ENCODE measurements at places on chromosomes 16 and 17. TPM values are rescaled to one million over a fixed set of nuclear protein-coding genes. Genes with fewer than 3 reads are reported as not detected.

Gene CDH3
- total RNA-seq: 42.1 TPM

Gene FKBP10
- total RNA-seq: 25.4 TPM

Gene JUP
- 1,980 TPM for total RNA-seq

Gene GALR2
- not detected for total RNA-seq

Gene CEP295NL
- 2.2 TPM for total RNA-seq

- no peak for DNase-seq
These were observed 1.8 kb downstream of the ST3GAL2 start for GRCh38 chr16:70437017-70437581.

DNA sequence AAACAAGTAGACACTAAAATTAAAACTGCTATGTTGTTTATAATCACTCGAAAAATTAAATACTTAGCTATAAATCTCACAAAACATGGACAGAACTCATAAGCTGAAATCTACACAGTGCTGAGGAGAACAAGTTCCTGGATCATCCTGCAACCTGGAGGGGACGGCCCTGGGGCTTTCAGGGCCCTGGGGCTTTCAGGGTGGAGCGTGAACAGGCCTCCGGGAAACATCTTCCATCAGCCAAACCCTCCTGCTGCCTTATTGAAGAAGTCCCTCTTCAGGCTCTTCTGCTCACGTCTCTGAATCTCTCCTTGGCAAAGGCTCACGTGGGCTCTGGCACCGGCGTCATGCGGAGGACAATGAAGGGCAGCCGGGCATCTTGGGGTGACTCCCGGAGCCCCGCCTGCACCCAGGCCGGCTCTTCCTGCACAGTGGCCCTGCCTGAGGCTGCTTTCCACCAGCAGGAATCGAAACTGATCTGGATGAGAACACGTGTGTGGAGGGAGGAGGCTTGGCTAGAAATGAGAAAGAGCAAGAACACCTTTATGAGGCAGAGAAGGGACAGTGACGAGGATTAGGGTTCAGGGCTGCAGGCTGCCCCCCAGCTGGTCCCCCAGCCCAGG is 127.3 kb downstream of the CDRT15L2 start:
- DNase-seq: no peak

DNA sequence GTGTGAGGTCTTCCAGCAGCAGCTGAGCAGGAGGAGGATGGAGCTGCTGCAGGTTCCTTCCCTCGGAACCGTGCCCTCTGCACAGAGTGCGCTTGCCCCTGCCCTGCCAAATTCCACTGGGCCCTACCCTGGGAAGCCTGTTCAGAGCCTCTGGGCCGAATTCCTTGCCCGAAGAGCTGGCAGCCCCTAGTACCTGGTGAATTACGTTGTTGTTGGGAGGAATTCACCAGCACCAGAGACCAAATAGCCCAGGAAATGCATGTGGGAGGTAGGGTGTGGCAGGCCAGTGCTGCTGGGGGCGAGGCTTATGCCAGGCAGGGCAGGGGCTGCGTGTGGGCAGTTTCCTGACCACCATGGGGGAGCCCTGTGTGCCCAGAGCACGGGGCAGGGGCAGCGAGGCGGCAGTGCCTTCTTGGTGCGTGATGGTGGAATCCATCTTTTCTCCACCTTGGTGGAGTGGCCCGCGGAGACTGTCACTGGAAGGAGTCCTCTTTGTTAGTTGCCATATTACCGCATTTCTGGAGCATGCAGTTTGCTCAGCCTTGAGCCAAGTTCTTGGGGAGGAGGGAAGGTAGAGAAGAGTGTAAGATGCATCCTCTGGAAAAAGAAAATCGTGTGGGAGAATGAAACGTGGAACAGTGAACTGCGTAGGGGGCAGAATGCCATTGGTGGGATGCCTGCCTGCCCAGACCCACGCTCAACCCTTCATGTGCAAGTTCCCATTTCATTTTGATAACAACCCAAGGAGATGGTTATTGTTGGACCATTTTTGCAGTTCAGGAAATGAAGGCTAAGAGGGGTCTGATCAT is 2.3 kb downstream of the MRC2 start:
- no peak for DNase-seq

DNA sequence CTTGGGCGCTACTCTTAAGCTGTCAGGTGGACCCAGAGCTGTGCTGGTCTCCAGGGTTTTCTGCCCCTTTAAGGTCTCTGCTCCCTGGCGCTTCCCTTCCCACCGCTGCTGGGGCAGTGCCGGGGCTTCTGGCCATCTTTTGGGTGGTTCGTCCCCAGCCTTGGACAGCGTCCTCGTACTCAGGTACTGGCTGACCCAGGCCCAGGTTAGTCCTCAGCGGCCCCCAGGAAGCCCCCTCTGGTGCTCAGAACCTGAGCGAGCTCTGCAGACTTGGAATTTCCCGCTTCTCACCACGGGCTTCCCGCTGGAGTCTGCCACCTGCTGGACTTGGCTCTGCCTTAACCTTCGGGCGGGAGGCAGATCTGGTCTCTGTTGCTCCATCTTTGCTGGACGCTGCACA is 94.1 kb upstream of the ZNF750 start:
- DNase-seq: peak; percentile 57

DNA sequence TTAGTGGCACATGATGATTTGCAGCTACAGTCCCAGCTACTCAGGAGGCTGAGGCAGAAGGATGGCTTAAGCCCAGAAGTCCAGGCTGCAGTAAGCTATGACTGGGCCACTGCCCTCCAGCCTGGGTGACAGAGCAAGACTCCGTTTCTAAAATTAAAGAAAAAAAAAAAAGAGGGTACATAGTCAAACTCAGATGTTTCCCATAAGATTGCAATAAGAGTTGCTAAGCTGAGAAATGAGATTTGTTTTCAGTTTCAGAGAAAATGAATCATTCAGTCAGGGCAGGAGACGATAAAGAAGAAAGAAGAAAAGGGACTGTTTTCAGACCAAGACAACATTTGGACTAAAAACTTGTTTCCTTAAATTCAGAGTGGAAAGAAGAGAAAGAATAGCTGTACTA is 30.2 kb upstream of the PHLPP2 start:
- no peak for DNase-seq

DNA sequence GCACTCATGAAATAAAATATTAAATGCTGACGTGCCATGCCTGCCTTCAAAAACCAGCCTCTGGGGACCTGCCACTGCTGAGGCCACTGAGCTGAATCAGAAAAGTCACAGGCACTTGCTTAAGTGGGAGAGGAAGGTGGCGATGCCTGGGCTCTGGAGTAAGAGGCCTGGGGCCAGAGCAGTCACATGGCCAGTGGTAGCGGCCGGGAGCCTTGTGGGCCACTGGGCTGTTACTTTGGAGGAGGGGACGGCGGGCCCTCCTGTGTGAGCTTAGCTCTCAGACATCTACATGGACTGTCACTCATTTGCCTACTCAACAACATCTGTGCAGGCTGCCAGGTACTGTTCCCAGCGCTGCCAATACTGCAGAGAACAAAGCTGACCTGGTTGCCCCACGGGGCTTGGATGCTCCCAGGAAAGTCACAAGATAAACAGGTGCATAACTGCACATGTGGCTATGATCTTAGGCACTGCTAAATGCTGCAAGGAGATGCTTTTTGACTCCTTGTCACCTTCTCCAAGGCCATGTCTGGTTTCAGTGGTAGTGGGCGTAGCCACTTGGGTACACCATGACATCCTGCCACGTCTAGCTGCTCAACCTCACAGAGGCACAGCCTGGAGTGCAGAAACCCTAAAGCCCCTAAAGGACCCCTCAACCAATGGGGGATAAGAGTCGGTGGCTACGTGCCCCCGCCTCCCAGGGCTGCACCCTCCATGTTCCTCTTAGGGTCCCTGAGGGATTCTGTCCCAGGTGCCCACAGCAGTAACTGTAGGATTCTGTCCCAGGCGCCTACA is 11.6 kb downstream of the COTL1 start:
- no peak for DNase-seq

DNA sequence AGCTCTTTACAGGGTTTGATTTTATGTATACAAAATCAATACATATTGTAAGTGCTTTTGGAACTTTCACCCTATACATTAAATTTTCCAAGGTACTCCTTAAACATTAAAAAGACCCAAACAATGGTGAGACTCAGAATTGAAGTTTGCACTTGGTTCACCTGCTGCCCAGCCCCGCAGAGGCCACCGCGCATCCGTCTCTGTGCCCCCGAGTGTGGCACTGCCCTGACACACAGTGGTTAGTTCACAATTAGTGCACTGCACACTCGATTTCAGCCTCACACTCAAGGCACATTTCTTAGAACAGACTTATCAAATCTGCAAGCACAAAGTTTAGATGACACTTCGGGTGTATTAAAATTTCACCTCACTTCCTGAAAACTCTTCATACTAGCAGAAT is 38.3 kb downstream of the USP7 start:
- DNase-seq: no peak

GRCh38 chr16:81756615-81757356 is 22.3 kb upstream of the PLCG2 start:
- no peak for DNase-seq

DNA sequence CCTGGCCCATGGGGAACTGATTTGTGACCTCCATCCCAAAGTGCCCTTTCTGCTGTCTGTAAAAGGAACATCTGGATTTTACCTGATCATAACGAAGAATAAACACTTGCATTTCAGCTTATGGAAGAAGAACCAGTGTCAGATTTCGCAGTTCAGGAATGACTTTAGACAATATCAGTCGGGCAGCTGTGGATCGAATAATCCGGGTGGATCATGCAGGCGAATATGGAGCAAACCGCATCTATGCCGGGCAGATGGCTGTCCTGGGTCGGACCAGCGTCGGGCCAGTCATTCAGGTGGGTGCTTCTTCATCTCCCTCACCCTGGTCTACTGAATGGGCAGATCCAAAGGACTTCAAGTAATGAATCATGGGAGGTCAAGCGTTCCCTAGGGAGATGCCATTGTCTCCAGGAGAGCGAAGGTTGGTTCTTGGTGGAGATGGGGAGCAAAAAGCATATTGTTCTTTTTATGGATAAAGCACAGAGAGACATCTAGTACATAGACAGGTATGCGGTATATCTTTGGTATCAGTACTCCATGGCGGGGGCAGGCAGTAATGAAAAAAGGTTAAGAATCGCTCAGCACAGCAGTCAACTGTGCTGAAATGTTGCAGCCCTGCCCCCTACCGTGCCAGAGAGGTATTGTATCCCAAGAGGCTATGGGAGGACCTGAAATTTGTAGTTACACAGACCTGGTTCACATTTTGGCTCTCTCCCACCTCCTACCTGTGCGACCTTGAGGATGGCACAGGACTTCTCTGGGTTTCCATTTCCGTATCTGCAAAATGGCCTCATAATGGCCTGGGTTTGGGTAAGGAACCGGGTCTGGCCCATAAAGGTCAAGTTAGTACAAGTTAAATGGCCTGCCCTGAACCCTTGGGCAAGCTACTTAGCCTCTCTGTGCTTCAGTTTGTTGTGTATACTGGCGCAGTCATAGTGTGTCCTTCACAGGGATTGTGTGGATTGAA is 4.7 kb downstream of the COQ7 start:
- DNase-seq: peak; percentile 30

DNA sequence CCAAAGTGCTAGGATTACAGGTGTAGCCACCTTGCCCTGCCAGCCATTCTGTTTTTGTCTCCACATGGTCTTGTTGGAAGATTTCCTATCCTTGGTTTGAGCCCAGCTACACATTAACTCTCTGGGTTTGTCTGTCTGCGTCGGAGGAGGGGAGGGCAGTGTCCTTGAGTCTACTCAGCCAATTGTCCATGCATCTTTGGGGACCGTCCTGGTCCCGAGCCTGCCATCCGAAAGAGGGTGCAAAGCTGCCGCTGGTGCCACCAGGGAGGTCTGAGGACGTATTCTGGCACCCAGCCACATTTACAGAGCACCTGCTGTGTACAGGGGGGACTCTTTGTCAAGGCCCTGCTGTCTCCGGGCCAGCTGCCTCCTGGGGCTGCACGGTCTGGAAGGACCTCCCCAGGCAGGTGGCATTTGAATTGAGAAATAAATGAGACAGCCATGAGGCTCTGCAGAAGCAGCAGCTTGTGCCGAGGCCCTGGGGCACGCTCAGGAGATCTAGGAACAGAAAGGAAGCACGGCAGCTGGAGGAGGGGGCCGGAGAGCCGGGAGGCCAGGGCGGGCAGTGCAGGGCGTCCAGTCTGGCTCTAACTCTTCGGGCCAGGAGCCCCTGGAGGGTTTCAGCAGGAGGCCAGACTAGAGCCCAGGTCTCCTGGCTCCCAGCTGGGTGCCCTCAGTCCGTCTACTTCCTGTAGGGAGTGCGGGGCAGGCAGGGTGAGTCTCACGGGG is 1.5 kb downstream of the CYBA start:
- DNase-seq: no peak

DNA sequence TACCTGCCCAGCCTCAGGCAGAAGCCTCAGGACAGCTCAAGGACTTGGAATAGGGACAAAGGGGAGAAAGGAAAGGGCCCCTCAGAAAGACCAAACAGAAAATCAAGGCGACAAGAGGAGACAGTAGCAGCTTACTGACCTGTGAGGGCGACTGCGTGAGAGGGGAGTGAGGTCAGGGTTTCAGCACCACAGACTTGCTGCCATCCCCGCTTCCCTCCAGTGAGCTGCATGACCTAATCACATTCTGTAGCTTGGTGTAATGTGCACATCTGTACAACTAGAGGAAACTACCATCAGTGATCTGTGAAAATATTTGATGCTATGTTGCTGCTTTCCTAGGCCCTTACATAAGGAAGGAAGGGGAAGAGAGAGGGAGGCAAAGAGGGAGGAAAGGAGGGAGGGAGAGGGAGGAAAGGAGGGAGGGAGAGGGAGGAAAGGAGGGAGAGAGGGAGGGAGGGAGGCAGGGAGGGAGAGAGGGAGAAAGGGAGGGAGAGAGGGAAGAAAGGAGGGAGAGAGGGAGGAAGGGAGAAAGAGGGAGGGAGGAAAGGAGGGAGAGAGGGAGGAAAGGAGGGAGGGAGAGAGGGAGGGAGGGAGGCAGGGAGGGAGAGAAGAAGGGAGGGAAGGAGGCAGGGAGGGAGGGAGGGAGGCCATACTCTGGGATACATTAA is 404.9 kb upstream of the CDH5 start:
- DNase-seq: no peak

DNA sequence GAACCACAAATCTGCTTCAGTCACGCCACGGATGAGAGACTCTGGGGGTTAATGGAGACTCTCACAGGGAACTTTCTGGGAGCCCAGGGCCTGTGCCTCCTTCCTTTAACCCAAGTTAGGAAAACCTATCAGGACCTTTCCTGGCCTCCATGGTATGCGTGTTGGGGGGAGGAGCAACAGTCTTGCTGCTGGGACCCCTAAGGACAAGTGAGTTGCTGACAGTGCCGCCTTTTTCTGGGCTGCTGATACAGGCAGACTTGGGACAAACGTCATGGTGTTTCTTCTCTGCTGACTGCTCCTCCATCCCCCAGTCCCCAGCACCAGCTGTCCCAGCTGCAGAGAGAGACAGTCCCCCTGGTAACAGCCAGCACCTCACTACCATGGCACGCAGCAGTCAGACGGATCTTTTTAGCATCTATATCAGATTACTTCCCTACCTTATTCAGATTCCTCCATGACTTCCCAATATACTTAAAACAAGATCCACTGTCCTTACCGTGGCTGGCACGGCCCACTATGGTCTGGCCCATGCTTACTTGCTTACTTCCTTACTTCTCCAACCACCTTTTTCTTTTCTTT is 6.5 kb downstream of the DPEP2NB start:
- no peak for DNase-seq

DNA sequence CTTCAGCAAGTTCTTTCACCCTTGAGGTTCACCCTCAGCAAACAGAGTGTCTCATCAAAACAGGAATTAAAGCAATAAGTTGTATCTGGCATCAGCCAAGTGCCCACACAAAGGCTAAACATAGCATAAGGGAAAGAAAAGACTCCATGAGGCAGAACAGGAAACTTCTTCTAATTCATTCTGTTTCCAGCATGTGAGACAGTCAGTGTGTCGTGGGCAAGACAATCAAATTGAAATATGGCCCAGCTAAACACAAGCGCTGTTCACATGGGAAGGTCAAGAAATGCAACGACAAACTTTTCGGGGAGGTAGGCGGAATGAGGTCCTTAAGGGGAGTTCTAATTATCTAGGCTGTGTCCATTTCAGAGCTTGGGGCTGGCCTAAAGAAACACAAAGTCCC is 393.4 kb downstream of the HAPSTR1 start:
- no peak for DNase-seq

Measured in lower leg skin (tissue), 4 donors.